ENCODE measurements at places on chromosomes 4 and X.

GRCh38 chr4:8435656-8436121 is 4.8 kb downstream of the ACOX3 start:
- DNase-seq = no peak

GRCh38 chr4:72314869-72315268 is 254.2 kb downstream of the ADAMTS3 start:
- DNase-seq = no peak

GRCh38 chr4:6049985-6050384 is 31.8 kb upstream of the C4orf50 start:
- DNase-seq = no peak

DNA sequence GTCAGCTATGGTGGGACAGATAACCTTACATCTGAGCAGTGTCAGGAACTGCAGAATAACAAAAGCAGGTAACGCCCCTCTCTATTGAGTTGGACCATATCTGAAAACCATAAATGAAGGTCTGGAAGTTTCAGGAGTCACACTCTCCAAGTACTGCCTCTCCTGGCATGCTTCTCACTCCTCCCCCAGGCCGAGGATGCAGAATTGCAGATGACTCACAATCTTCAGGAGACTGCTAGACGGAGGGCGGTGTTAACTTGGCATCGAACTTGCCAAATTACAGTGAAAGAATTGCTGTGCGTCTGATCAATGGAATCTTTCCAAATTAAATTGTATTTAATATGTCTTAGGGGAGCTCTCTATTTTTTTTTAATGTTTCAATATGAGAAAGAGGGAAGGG is 67.1 kb upstream of the TRIM2 start:
- DNase-seq = peak; percentile 60

DNA sequence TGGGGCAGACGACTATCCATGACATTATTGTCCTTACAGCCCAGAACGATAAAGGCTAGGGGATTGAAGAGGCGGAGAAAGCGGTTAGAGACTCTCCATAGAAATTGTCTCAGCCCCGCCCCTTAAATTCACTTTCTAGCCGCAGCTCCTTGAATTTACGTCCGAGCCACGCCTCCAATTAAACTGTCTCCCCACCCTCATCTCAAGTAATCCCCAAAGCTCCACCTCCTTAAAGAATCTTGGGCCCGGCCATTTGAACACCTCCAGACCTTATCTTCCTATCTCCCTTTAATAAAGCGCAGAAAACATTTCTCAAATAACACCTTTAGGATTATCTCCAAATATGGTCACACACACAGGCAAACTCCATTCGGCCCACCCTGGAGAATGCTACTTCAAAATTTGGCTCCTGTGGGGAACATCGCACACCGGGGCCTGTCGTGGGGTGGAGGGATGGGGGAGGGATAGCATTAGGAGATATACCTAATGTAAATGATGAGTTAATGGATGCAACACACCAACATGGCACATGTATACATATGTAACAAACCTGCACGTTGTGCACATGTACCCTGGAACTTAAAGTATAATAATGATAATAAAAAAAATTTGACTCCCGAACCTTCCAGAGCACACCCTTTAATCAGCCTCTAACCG is 7.2 kb upstream of the MAGIX start:
- DNase-seq = no peak

GRCh38 chr4:40316333-40316781 is 18.8 kb upstream of the CHRNA9 start:
- no peak for DNase-seq

- DNase-seq = no peak
Observed at GRCh38 chr4:123340381-123340701, 56.3 kb upstream of the SPRY1 start.

DNA sequence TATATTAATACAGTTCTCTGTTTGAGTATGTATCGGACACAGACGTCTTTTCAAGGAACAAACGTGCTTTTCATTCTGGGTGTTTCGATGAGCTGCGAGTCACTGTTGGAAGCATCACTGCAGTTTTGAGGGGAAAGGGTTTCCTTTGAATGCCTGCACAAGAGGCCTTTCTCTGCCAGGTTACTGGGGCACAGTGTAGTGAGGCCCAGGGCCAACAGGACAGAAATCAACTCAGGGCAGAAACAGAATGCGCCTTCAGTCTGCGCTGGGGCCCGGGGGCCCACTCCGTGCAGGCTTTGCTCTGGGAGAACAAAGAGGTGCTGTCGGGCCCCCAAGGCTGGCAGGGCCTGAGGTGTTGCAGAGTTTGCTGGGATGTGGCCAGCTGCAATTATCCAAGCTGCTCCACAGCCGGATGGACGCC is 2.3 kb upstream of the PPP2R3B start:
- peak; percentile 59 for DNase-seq

GRCh38 chrX:27619975-27620374 is 29.8 kb downstream of the DCAF8L2 start:
- no peak for DNase-seq

DNA sequence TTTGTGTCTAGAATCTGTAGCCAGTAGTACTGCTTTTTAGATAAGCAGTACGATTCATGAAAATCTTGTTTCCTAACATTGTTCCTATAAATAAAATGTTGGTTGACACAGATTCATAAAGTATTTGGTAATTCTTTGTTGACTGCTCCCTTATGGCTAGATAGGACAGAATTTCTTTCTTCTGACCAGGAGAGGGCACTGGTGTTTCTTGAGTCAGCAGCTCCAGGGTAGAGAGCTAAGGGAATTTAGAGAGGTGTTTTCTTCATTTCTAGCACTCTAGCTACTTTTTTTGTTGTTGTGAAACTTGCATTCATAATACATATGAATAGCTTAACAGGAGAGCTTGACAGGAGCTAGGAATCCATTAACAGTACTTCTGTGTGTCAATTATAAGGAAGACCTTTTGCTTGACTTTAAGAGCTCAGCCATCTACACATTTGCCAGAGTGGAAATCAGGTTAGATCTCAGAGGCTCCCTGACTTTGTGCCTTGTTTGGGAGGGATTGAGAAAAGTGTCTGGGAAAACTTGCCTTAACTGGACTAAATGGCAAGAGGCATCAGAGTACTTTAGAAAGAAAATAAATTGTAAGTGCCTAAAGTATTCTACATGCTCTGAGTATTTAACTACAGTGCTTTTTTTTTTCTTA is 756.1 kb downstream of the SH3BGRL start:
- DNase-seq = no peak

DNA sequence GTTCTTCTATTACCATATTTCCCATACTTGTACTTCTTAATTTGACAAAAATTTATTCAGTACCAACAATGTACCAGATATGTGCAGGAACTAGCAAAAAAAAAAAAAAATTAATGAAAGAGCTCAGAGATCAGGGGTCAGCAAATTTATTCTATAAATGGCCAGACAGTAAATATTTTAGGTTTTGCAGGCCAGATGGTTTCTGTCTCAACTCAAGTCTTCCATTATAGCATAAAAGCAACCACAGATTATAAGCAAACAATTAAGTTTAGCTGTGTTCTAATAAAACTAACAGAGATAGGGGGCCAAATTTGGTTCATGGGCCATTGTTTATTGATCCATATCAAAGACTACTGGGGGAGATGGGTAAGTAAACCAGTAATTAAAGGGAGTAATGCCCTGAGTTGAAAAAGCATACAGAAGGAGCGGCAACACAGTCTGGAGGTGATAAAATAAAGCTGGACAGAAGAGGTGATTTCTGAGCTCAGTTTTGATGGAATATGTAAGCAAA is 19.3 kb downstream of the NEK1 start:
- DNase-seq = no peak

GRCh38 chrX:74383611-74384010 is 37.7 kb upstream of the SLC16A2 start:
- peak; percentile 38 for DNase-seq

DNA sequence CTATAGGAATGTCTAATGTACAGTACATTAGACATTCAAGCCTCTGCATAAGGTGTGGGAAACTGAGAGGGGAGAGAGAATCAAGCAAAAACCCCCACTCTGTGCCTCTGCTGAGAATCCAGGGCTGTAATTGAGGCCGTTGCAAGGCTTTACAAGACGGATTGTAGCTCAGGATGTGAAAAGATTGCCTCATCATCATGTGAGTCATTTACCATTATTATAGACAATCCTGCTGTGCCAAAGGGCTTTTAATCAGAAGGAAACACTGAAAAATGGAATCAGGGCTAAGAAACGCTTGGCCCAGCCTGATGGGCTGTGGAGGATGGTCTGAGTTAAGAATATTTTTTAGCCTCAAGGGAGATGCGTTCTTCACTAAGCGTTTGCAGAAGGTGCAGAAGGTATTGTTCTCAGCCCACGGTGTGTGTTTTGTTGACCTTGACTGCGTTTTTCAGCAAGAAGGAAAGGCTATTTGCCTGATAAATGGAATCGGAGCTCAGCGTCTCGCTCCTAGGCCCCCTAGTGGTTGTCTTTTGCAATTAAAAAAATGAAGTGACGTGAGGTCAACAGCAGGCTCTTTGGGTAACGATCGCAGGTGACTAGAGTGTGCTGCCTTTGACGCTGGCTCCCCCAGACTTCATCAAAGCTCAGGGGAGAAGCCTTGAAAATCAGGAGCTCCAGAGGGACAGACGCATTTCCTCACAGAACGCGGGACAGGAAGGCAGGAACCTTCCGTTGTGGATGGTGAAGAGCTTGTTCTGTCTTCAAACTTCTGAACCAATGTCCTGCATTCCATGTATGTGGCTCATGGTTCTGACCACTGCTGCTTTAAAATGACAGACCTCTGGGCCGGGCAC is 18.1 kb upstream of the CHRNA9 start:
- DNase-seq = no peak

GRCh38 chr4:105921301-105921700 is 26.0 kb downstream of the NPNT start:
- no peak for DNase-seq

DNA sequence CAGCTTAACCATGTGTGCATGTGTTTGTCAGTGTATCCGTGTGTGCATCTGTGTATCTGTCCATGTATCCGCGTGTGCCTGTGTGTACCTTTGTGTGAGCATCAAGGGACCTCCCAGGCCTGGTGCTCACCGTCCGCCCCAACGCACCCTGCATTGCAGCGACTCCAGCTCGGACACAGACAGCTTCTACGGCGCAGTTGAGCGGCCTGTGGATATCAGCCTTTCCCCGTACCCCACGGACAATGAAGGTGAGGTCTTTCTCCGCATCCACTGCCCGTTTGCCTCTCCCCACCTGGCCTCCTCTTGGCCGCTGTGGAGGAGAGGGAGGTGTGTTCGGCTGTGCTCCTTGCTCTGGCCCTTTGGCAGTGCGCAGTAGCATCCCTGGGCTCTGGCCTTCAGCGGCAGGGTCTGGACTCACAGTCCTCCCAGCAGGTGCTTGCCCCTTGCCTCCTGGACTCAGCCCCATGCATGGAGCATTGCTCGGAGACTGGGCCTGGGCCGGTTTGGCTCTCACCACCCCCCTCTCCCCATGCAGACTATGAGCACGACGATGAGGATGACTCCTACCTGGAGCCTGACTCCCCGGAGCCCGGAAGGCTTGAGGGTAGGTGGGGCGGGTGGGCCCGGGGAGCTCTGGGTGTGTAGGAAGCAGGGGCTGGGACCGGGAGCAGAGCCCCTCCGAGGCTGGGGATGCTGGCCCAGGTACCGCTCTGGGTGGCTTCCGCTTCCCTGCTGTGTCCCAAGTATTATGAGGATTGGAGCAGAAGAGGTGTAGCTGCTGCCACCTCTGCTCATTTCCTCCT is 16.4 kb upstream of the ADD1 start:
- no peak for DNase-seq

- no peak for DNase-seq
Observed at GRCh38 chr4:24026596-24026995, 136.7 kb upstream of the PPARGC1A start.

GRCh38 chr4:156949373-156949814 is 22.2 kb downstream of the PDGFC start:
- DNase-seq = no peak

- DNase-seq = no peak
Observed at GRCh38 chr4:38152721-38153386, 192.7 kb downstream of the PTTG2 start.

DNA sequence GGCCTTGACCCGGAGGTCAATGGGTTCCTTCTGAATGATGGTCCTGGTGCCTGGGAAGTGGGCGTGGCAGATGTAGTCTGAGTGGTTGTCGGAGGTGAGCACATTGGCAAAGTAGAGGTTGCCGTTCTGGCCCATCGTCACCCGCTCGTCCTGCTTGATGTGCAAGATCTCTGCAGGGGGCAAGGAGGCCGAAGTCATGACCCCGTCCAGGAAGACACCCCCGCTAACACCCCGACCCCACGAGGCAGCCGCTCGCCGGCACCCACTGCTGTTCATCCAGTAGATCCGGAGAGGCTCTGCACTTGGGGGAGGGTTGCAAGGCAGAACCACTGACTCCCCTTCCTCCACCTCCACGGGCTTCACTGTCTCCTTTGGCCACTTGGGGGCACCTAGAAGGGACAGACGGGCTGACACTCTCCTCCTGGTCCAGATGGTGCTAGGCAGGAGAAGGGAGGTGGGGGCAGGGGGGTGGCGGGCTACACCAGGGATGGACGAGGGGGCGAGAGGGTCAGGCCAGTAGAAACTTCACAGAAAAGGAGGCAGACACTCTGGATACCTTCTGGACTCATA is 15.1 kb downstream of the L1CAM start:
- DNase-seq = no peak

GRCh38 chr4:178140326-178140915 is 698.2 kb upstream of the AGA start:
- peak; percentile 21 for DNase-seq

GRCh38 chr4:163587867-163588266 is 93.4 kb downstream of the TMA16 start:
- DNase-seq = no peak

GRCh38 chrX:109840585-109840984 is 107.5 kb upstream of the ACSL4 start:
- DNase-seq = no peak

- DNase-seq = peak; percentile 89
Observed at GRCh38 chr4:72525938-72526337, 43.1 kb downstream of the ADAMTS3 start.

GRCh38 chr4:67468830-67469229 is 76.5 kb downstream of the CENPC start:
- DNase-seq = no peak

- DNase-seq = peak; percentile 79
Observed at GRCh38 chr4:124337874-124338273, 374.7 kb downstream of the ANKRD50 start.

GRCh38 chrX:9988762-9989161 is 21.6 kb downstream of the CLDN34 start:
- DNase-seq = no peak

- DNase-seq = peak; percentile 58
Observed at GRCh38 chr4:11072999-11073398, 355.7 kb downstream of the HS3ST1 start.

- no peak for DNase-seq
Observed at GRCh38 chrX:139297638-139298037, 232.9 kb upstream of the F9 start.

Measured in right cardiac atrium (tissue), 5 donors.